Cortex of kidney (tissue), 1 donor: ENCODE measurements at places on chromosomes 1 and 21.

DNA sequence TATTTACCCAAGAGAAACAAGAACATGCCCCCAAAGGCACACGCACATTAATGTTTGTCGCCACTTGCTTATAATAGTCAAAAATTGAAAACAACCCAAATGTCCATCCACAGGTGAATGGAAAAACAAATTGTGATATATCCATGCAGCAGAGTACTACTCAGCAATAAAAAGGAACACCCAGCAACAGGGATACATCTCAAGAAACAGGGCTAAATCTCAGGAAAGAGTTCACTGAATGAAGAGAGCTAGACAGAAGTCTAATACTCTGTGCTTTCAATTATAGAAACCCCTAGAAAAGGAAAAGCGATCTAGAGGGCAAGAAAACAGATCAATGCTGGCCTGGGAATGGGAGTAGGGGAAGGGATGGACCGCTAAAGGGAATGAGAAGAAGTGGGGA lies 36.7 kb upstream of the LAPTM5 start:
- no peak for DNase-seq

DNA sequence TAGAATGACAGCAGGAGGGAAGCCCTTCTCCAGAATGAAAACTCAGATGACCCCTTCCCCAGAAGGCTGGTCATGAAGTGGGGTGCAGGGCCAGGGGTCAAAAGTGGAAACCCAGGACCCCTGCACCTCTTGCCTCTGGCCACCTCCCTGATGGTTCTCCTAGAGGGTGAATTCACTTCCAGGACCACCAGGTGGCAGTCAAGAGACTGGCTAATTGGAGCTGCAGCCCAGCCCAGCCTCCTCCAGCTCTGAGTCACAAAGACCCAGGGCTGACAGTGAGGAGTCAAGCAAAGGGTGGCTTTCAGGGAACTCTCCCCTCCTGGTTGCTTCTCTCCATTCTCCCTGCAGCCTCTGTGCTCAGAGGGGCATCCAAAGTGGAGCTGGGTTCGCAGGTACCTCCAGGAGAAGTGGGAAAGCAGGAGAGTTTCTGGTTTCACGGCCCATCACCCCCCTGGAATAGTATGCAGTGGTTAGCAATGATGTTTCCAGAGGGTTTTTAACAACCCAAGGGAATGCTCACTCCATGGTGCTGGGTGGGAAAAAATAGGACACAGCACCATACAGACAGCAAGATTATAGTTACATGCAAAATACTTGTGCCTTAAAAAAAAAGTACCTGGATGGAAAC lies 6.1 kb upstream of the EPHB2 start:
- DNase-seq, result no peak

- DNase-seq, result no peak
Measured at GRCh38 chr1:240178366-240178765, 86.7 kb downstream of the FMN2 start.

DNA sequence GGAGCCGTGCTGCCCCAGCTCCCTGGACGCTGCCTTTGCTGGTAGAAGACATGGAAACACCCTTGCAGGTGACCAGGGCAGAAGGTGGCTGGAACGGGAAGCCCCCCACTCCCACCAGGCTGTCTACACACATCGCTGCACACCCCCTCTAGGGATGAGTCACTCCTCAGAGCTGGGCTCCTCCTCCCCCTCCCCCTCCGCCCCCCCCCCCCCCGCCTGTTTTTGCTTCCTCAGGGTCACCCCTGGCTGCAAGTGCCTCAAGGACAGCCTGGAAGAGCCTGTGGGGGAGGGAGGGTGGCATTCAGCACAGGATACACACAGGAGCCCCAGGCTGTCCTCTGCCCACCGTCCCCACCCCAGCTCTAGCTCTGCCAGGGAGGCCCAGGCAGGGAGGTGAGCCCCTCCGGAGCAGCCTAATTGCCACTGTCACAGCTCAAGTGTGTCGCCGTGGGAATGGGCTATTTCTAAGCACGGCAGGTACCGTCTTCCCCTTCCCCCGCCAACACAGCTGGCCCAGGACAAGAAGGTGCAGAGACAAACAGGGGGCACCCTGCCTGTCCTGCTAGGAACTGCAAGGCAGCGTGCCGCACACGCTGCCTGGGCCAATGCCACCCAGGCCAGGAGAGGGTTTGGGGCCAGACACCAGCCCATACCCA lies 2.5 kb downstream of the FNDC10 start:
- DNase-seq, result no peak

- DNase-seq, result no peak
Measured at GRCh38 chr1:87647430-87648177, 318.9 kb downstream of the LMO4 start.

DNA sequence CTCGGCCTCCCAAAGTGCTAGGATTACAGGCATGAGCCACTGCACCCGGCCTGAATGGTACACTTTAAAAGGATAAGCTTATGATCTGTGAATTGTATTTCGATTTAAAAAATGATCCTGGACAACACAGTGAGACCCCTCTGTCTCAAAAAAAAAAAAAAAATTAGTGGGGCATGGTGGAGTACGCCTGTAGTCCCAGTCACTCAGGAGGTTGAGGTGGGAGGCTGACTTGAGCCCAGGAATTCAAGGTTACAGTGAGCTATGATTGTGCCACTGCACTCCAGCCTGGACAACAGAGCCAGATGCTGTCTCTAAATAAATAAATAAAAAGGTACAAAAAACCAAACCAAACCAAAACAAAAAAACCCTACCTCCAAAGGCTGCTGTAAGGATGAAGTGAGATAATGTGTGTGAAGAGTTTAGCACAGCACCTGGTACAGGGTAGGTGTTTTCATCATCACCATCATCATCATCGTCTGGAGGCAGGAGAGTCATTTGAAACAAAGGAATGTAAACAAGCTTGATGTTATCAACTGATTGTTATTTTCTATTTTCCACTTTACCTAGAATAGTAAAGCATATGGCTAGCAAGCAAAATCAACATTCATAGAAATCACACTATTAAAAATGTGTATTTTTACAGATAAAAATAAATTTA lies 22.5 kb upstream of the HTR1D start:
- DNase-seq, result no peak

GRCh38 chr21:14581902-14582457 lies 35.9 kb upstream of the SAMSN1 start:
- DNase-seq, result no peak

- DNase-seq, result no peak
Measured at GRCh38 chr21:44966135-44967081, 26.6 kb downstream of the SLX9 start.

GRCh38 chr1:119448127-119448511 lies 33.2 kb downstream of the HSD3B2 start:
- no peak for DNase-seq

- no peak for DNase-seq
Measured at GRCh38 chr1:173827611-173828010, 2.9 kb upstream of the CENPL start.

GRCh38 chr1:2277741-2278488 lies 49.8 kb downstream of the SKI start:
- no peak for DNase-seq

DNA sequence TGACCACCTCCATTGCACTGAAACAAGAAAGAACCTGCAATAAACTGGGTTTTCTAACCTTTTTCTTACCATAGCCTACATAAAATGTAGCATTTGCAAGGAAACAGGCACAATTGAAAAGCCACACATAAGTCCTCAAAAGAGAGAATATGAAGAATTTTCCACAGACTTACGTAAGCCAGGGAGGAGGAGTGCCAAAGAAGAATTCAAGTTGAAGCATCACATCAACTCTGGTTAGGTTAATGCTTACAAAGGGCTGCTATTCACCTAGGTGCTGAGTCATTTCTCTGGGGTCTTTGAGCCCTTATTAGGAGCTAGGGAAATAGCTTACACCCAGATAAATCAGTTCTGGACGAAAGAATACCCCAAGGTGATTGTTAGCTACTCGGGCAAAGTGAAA lies 9.6 kb downstream of the OSCP1 start:
- DNase-seq, result no peak

GRCh38 chr1:112673592-112674439 lies 643 bp upstream of the MOV10 start:
- no peak for DNase-seq

- no peak for DNase-seq
Measured at GRCh38 chr1:65049941-65050713, 83.8 kb upstream of the JAK1 start.

GRCh38 chr1:233315718-233316301 lies 11.7 kb upstream of the MAP3K21 start:
- DNase-seq, result no peak

- no peak for DNase-seq
Measured at GRCh38 chr1:204945565-204945977, 74.9 kb downstream of the NFASC start.

GRCh38 chr1:215761446-215761845 lies 194.3 kb downstream of the KCTD3 start:
- no peak for DNase-seq

DNA sequence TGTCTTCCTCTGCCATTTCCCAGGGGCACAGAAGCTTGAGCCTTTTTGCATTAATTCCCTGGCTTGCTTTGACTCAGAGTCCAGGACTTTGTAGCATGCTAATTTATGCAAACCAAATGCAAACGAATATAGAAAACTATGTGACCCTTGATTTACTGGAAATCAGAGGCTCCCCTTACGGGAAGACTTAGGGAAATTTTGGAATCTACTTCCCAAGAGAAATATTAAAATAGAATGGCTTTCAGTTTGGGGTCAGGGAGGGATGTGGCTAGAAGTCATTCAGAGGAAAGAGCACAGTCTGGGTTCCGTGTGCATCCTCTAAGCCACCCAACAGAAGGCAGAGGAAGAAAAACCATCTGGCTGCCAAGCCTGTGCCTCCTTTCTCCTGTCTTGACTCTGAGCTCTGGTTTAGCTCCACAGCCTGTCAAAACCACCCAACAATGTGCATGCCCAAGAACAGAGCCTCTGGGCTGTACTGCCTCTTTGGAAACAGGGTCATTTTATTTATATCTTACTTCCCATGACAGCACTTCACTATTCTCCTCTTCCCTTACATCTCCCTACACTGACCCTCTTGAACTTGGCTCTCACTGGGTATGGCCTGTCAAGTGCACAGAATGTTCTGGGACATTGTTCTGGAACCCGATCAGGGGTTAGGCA lies 30.1 kb downstream of the ATF3 start:
- DNase-seq, result no peak

DNA sequence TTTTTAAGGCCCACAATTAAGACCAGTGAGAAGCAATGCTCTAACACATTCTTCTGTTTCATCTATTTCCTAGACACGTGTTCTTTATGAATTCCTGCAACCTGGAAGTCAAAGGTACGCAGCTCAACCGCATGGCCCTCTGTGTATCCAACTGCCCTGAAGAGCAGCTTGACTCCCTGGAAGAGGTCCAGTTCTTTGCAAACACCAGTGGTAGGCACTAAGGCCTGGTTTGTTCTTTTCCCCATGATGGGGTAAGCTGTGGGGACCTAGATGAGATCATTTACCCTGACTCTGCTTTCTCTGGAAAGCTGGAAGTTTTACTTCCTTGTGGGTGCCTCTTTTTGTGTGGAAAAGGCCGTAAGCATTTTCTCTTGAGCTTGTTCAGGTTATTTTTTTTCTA lies 7.3 kb downstream of the SLC44A3 start:
- DNase-seq, result no peak

- DNase-seq, result no peak
Measured at GRCh38 chr1:52127181-52128180, 14.4 kb upstream of the ZFYVE9 start.

DNA sequence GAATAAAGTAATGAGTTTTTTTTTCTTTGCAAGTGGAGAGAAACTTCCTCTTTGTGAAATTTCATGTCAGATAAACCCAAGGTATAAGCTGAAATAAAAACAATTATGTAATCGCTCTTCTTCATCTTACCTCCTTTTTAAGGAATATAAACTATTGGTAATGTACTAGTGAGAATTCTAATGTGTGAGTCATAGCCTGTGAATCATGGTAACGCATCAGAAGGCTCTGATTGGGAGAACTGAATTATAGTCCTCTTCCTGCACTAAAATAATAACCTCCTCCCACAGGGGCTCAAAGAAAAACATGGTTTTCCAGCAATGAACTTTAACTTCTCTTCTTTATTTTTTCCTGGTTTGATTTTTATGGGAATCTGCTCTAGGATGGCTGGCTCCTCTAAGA lies 57.1 kb upstream of the COX20 start:
- no peak for DNase-seq

- no peak for DNase-seq
Measured at GRCh38 chr1:169103480-169103893, 3.0 kb upstream of the ATP1B1 start.

DNA sequence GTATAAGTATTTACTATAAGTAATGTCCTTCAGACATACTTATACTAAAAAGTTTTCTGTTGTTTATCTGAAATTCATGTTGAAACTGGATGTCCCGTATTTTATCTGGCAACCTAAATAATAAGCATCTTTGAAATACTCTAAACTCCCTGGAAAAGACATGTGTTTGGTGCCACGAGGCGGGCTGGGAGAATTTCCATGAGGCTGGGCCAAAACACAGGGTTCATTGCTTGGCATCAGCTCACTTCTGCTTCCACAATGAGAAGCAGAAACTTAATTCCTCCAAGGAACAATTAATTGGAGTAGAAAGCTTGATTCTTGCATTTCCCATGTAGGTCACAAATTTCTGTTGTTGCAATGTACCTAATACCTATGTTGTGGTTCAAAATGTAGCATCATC lies 110.2 kb downstream of the PSMG1 start:
- DNase-seq, result no peak

- DNase-seq, result no peak
Measured at GRCh38 chr21:45211661-45212060, 76.0 kb downstream of the POFUT2 start.

DNA sequence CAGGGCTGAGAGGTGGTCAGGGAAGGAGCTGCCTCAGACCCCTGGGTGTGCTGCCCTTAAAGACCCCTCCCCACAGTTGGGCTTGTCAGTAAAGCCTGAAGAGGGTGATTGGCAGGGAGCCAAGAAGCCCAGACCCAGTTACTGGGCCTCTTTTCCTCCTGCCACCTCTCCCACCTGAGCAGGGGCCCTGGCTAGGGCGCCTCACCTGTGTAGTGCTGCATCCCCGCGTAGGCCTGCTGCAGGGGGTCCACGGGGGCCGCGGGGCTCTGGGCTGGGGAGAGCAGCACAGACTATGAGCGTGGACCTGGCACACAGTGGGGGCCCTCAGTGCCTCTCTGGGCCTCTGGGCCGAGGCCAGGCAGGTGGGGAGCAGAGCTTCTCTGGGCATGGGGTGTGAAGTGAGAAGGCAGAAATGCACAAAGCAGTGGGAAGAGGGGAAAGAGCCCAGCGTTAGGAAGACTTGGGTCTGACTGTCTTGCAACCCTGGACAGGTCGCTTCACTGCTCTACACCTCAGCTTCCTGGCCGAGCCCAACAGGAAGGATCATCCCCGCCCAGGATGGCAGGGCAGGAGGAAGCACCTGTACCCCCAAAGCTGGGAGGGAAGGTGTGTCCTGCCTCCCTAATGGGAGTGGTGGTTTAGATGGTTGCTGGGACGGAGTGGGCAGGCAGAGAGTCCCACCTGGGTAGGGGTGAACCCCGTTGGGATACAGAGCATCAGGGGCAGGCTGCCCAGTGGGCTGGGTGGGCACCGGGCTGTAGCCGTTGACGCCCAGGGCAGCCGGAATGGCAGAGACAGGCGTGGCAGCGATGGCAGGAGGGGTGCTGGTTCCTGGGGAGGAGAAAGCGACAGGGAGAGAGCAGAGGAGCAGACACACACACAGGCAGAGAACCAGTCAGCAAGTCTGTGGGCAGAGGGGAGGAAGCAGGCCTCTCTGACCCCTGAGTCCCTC lies 9.9 kb downstream of the CELF3 start:
- DNase-seq, result no peak

GRCh38 chr1:99969260-99969728 lies 502 bp upstream of the SLC35A3 start:
- DNase-seq, result no peak

GRCh38 chr21:15823486-15824150 lies 93.8 kb downstream of the USP25 start:
- DNase-seq, result no peak

GRCh38 chr1:93817819-93818569 lies 61.0 kb downstream of the DNTTIP2 start:
- no peak for DNase-seq
